ENCODE measurements at places on chromosomes 16 and 17.

DNA sequence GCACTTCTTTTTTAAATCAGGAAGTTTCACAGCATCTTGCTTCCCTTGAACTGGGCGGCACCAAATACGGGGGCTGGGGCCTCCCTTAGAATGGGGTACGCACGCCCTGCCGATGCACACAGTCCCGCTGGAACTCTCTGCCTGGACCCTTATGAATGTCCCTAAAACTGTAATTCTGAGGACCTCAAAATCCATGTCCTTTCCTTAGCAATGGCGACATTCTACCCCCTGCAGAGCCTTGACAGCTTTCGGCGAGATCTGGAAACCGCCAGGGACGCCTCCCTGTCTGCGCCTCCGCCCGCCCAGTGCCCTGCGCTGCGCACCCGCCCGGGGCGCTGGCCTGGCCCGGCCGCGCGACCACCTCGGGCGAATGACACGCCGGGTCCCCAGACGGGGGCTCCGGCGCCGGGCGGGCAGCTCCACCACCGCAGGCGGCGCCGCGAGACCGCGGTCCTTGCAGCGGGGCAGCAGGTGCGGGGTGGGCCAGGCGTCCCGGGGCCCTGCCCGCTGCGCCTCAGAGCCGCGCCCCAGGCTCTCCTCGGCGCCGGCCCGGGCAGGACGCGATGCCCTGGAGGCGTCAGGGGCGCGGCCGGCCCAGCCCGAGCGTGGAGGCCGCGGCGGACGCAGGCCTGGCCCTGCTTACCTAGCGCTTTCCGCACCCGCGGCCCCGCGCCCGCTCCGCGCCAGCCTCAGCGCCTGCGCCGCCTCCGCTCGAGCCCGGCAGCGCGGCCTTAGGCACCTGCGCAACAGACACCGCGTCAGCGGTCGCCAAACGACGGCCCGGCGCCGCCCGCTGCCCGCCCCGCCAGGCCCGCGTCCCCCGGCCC is 548 bp downstream of the HAGH start:
- DNase-seq = peak; percentile 87

GRCh38 chr16:19737306-19738038 is 19.4 kb downstream of the IQCK start:
- no peak for DNase-seq

- peak; percentile 96 for DNase-seq
Measured at GRCh38 chr16:1772908-1773702, at the start of gene MRPS34. MRPS34 (minus strand) TSS chr16:1773134; CDS start chr16:1773119, 15 bp downstream.

GRCh38 chr16:15879255-15879811 is 9.1 kb downstream of the CEP20 start:
- peak; percentile 35 for DNase-seq

DNA sequence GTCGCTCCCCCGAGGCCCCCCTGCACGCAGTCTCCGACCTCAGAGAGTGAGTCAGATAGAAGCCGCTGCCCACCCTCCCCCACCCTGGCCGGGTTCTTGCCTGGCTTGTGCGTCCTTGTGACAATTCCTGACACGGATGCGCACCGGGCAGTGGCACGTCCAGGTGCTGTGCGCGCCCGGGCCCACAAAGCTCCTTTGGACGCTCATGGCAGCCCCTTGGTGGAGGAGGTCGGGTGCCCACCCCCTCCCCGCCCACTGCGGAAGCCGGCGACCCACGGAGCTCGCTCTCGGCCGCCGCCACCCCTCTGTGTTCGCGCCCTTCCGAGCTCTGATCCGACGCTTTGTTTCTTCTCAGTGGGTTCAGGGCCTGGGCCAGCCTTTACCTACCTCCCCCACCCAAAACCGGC is 662 bp upstream of the TUBB3 start:
- DNase-seq = peak; percentile 78

GRCh38 chr16:17598968-17599367 is 128.2 kb upstream of the XYLT1 start:
- no peak for DNase-seq

DNA sequence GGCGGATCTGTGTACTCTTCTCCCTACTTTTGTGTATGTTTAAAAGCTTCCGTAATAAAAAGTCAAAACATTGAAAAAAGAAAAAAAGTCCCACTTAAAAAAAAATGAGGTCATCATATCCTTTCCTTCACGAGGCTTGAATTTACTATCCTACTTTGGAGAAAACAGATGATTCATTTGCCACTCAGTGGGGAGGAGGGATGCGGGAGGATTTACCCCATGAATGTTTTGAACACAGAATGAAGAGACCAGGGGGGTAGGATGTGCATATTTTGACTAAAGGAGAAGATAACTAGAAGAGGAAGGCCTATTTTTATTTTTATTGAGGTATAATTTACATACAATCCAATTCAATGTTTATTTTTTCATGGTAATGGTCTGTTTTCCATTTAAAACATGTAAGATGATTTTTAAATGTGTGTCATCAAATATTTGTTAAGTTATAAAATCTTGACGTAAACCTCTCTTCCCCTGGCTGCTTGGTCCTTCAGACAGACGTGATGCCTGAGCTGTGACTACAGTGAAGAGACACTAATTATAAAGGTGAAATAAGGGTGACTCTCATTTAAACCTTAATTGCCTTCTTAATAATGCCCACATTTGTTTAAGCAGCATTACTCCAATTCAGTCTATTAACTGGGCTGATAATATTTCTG is 135.4 kb upstream of the AXIN2 start:
- peak; percentile 30 for DNase-seq

- DNase-seq = peak; percentile 100
Measured at GRCh38 chr17:42609182-42609813, at the start of the genes RETREG3 and TUBG1. RETREG3 (minus strand) TSS chr17:42609374; CDS start chr17:42609324, 50 bp downstream. TUBG1 (plus strand) TSS chr17:42609683; CDS start chr17:42609738, 55 bp downstream.

DNA sequence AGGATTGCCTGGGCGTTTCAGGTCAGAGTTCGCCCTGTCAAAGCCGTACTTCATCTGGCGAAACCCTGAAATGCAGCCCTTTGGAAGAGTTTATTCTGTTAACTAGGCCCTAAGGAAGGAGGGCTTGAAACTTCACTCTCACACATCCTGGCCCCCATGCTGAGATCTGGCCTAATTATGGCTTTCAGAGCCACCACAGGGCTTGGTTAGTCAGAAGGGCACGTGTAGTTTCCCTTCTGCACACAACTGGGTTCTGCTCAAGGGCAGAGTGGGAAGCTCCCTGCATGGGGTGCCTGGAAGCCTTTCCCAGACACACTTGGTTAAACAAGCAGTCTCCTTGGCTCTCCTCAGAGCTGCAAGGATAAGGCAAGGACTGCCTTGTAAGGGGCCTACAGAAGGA is 397.3 kb downstream of the SHISA9 start:
- peak; percentile 30 for DNase-seq

GRCh38 chr17:46960152-46960551 is 18.9 kb downstream of the RPRML start:
- DNase-seq = no peak

DNA sequence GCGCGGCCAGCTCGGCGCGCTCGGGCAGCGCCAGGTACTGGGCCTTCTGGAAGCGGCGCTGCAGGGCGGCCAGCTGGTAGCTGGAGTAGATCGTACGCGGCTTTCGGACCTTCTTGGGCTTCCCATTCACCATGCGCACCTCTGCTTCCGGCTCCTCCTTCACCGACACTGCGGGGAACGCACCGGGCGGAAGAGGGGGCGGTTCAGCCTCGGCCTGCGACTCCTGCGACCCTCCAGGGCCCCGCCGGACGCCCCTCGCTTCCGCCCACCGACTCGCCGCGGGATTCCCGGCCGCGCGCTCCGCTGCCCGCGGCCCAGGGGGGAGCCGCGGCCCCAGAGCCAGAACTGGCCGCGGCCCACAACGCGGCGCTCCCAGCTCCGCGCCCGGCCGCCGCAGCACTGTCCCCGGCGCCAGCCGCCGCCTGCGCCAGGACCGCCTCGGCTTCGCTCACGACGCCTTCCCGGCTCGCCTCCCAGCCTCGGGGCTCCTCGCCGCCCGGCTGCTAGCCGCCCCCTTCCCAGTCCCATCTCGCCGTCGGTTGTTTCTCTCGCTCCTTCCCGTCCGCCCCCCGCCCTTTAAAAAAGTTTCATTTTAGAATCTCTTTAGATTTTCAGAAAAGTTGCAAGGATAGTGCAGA is 1.5 kb downstream of the DLX3 start:
- DNase-seq = peak; percentile 84

GRCh38 chr17:19996086-19996485 is 13.1 kb upstream of the SPECC1 start:
- DNase-seq = no peak

DNA sequence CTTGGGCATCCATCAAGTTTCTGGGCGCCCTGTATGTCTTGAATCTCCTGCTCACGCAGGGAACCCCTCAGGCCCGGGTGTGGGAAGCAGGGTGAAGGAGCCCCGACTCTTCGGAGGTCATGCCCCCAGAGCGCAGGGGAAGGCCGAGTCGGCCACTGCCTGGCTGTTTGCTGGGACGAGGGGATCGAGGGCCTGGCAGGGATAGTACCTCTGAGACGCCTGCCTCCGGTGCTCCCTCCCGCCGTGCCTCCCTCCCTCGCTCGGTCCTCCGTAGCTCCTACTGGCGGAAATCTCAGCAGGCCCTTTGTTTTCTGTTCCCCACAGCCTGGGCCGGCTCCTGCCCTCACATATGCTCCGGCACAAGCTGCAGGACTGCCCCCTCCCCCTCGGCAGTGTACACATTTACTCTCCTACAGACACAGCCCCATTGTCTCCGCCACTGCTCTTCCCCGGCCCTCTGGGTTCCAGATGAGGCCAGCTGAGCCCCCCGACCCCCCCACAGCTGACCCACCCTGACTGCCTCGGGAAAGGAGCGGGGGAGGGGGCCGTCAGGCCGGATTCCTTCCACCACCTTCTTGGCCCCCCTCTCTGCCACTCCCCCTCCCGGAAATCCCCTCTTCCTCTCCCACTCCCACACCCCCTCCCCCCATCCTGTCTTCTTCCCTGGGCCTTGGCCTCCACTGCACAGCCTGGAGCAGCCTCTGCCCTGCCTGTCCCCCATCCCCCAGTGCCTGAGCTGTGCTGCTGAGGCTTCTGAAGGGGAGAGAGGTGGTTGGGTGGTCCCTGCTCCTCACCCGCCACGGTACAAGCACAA is 1.4 kb downstream of the TRAF4 start:
- peak; percentile 91 for DNase-seq

DNA sequence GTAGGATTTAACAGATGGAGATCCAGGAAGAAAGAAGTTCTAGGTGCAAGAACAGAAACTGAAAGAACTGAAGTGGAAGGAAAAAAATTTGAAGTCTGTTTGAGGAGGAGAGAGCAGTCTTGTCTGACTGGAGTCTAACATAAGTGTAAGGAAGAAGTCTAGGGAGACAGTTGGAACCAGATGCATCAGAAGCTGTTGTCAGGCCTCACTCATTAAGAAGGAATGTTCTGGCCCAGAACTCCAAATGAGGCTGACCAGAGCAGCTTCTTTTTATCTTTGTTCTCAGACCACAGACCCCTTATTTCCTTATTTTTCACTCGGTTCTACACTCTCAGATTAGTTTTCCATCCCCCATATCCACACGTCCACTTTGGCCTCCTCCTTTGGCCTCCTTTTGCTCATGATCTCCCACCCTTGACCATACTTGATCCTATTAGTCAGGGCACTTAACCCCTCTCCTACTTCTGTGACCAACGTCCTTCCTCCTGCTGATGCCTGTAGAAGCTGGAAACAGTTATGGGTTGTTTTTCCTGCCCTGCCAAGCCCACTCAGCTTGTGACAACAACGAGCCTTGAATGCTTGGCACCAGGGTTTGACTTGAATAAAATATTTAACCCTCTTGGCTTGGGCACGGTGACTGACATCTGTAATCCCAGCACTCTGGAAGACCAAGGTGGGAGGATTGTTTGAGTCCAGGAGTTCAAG is 7.0 kb upstream of the MYH2 start:
- DNase-seq = no peak

GRCh38 chr16:81657781-81658180 is 121.3 kb upstream of the PLCG2 start:
- DNase-seq = no peak

DNA sequence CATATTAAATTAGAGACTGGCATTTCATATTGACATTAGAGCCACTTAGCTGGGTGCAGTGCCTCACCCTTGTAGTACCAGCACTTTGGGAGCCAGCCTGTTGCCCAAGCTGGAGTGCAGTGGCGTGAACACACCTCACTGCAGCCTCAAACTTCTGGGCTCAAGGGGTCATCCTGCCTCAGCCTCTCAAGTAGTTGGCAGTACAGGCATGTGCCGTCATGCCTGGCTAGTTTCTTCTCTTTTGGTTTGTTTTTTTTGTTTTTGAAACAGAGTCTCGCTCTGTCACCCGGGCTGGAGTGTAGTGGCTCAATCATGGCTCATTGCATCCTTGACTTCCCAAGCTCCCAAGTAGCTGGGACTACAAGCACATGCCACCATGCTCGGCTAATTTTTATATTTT is 8.7 kb downstream of the PPM1E start:
- DNase-seq = no peak

GRCh38 chr16:50887500-50888298 is 145.8 kb downstream of the CYLD start:
- no peak for DNase-seq

DNA sequence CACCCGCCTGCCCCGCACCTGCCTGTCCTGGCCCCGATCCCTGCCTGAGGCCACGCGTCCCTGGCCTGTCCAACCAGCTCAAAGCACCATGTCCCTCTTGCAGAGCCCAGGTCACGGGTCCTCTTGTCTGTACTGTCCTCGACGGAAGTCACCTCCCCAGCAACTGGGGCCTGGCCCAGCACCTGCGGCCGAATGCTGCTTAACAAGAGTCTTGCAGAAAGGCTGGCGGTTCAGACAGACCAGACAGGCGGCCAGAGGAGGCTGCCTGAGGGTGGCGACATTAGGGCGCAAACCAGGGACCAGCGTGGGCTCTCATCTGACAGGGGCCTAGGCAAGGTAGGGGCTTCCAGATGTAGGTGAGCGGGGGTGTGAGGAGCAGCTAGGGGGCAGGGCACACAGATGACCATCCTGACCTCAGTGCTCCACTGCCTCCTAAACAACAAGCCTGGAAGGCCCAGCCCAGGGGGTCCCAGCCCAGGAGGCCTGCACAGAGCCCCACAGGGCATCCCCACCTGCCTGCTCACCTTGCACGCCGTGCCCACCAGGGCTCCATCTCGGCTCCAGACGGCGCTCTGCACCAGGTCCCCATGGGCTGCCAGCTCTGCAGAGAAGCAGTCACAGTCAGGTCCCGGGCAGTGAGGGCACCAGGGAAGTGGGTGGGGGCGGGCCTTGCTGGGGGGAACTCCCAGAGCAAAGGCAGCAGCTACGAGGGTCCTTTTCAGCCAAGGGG is 11.3 kb downstream of the CORO7 start:
- no peak for DNase-seq

DNA sequence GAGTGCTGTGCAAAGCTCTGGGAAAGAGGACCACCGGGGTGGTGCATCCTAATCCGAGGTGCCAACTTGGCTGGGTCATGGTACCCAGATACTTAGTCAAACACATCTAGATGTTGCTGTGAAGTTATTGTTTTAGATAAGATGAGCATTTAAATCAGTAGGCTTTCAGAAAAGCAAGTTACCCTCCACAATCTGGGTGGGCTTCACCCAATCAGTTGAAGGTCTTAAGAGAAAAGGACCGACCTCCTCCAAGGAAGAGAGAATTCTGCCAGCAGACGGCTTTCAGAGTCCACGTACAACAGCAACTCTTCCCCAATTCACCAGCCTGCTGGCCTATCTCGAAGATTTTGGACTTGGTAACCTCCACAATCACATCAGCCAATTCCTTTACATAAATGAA is 338.1 kb downstream of the C16orf95 start:
- DNase-seq = no peak

- no peak for DNase-seq
Measured at GRCh38 chr17:76199469-76199868, 40.8 kb downstream of the RNF157 start.
